ENCODE measurements at places on chromosomes 2 and 18.

- DNase-seq, result no peak
These were observed 11.1 kb upstream of the ACTR3 start for GRCh38 chr2:113878743-113879142.

- DNase-seq, result no peak
These were observed 14.2 kb downstream of the EHD3 start for GRCh38 chr2:31248139-31248538.

- DNase-seq, result no peak
These were observed 803.6 kb upstream of the ZEB2 start for GRCh38 chr2:145323512-145323911.

DNA sequence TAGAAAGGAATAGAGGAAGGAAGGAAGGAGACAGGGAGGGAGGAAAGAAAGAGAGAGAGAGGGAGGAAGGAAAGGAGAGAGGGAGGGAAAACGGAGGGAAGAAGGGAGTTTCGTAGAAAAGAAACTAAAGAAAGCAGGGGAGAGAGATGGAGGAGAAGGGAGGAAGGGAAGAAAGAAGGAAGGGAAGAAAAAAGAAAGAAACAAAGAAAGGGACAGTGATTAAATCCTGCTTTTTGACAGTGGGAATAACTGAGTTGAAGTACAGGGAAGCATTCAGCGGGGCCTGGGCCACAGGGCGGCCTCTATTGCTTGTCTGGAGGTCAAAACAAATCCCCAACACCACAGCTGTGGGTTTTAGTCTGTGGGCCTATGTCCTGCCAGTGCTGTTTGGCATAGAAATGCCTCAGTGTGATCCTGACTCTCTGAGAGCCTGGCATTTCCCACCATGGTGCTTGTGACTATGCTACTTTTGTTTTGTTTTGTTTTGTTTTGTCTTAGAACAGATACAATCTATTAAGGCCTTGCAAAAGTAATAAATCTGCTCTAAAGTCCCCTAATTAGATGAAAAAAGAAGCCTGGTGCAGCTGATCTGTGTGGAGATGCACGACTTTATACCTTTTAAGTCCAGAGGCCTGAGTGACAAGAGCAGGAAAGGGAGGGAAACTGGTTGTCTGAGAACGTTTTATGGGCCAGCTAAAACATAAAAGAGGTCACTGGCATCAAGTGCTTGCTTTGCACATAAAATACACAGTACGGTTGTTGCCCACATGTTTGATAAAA lies 40.0 kb downstream of the IL1RL2 start:
- no peak for DNase-seq

DNA sequence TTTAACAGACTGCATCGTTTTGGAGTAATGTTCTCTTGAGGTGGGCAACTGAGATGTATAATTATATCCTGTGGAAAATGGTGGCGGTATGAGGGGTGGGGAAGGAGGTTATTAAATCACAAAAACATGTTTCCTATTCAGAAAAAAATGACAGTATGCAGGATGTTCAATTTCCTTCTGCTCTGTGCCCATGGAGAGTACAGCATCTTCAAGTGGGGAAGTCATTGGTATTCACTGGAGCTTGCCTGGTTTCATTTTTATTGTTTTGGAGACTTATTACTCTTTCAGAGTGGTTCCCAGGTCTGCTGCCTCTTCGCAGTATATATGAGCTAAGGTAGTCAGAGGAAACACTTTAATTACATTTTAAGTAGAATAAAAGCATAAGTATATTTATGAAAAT lies 318.8 kb upstream of the RAB12 start:
- DNase-seq, result no peak

- no peak for DNase-seq
These were observed 100.5 kb downstream of the CDC42EP3 start for GRCh38 chr2:37570773-37571586.

- DNase-seq, result no peak
These were observed 799 bp upstream of the KIF1A start for GRCh38 chr2:240820607-240821428.

DNA sequence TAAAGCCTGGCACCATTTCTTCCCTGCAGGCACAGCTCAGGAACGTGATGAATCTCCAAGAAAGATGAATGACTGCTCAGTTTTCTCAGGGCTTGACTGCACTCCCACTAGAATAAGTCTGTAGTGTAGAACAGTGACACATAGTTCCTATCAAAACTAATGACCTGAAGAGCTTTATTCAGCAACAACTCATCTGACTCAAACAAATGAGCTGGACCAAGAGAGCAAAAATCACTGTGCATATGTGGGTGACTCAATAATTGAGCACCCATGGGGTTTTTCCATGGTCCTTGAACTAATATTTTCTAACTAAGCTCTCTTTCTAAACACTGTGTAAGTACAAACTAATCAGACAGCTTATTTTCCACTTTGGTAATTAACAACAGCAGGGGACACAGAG lies 61.1 kb upstream of the XDH start:
- DNase-seq, result no peak

Measured in body of pancreas (tissue), 4 donors.